Mesendoderm (in vitro differentiated cells): ENCODE measurements at places on chromosomes 6 and 20.

DNA sequence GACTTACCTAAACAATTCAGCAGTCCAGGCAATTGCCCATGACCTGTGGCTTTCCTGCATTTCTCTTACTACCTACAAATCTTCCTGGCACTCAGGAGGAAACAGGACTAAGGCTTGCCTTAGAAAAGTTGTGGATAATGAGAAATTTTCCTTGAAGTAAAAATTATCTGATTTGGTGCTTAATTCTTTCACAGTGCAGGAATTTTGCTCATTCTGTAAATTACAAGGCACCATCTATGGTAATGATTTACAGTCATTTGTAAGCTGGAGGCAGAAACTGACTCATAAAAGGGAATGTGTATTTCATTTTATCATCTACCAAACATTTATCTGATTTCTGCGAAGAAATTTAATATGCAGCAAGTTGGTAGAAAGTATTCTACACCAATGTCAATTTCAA, 211.5 kb upstream of the FKBP1C start:
- DNase-seq = peak; percentile 18

DNA sequence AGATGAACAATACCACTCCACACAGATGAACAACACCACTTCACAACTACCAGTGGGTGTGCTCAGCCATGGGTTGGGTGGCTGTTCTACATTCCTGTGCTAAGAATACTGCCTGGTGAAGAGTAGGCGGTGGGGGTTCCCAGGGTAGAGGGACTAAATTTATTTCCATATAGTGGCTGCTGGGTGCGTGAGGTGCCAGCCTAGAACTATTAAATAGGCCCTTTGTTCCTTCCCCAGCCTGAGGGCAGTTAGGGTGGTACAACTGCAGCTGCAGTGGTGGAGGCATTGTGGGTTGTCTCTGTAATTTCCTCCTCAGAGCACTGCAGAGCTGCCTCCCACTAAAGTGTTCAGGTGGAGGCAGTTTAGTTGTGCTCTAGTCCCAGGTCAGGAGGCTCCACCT, 618.4 kb downstream of the MMUT start:
- DNase-seq = no peak

- no peak for DNase-seq
These were observed 8.5 kb downstream of the ARFGEF2 start for GRCh38 chr20:48930035-48930434.

GRCh38 chr6:166598441-166599138, 12.1 kb upstream of the RAMACL start:
- no peak for DNase-seq

DNA sequence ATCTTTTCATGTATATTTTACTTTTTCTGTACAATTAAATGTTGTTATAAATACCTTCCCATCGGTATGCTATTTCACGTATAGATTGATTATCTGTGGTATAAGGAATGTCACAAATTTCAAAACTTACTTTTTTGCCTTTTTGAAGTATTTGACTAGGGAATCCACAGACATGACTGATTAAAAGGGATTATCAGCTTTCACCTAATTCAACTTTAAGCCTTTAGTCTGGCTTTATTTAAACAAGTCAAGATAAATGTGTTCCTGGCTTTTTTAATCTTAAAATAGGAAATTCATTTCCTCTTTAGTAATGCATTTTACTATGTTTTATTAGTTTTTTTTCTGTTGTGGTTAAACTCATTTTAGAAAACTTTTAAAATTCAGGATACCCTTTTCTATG, 160.0 kb downstream of the MACROD2 start:
- DNase-seq = peak; percentile 59

DNA sequence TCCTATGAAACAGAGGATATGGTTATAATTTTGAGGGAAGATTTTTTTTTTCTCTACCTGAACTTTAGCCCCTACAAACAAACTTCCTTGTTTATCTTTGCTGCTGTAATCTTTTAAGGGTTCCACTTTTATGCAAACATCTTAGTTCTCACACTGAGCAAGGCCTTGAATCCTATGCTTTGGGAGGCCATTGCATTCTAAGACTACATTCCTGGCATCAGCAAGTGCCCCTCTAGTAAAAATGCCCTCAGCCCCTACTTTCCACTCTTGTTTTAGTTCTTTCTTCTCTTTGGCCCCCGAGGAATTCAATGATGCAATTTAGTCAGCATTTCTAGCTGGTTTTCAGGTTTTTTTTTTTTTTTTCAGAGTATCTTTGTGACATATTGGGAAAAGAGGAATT, 8.1 kb upstream of the AHI1 start:
- peak; percentile 70 for DNase-seq

DNA sequence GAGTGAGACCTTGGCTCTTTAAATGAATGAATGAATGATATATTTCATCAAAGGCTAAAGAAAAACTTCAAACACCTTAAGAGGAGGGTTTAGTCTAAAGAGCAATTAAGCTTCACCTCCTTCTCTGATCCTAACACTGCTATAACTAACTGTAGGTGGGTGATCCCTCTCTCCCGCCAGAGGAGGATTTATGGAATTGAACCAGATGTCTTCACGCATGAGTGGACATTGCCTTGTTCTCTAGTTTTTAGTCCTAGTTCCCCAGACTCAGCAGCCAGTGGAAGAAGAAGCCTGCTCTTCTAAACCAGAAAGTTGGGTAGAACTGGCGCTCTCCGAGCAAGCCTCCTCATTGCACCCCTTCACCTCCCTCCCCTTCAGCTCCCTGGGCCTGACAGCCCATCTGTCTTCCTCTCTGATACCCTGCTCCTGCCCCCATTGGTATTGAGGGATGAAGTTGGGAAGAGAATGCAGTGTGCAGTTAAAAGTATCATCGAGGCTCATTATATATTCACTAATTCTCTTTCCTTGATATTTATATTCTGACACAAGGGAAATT, 142.7 kb downstream of the ARID1B start:
- no peak for DNase-seq

DNA sequence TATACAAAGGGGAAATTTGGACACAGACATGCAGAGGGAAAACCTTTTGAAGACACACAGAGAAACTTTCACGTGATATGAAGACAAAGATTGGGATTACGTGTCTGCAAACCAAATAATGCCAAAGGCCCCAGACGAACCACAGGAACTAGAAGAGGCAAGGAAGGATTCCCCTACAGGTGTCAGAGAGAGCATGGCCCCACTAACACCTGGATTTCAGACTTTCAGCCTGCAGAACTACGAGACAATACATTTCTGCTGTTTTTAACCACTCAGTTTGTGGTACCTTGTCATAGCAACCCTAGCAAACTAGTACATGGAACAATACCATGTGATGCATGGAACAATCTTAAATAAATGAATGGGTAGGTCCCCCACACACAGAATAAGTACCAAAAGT, 341.0 kb downstream of the HDGFL1 start:
- no peak for DNase-seq

DNA sequence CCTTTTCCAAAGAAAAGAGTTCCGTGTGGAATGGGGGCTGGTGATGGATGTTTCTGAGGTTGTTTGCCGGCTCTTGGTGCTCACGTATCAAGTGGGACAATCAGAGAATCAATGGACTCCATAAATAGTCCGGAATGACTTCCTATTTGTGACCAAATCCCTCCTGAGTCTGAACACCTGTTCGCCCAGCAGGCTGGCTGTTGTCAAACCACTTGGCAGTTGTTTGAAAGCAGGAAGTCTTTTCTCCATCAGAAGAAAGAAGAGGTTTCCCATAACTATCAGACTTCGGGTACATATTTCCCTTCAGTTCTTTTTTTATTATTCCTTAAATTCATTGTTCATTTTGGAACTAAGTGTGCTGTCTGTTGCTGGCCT, 154.7 kb upstream of the RIN2 start:
- DNase-seq = no peak

- DNase-seq = no peak
These were observed 14.2 kb downstream of the COL19A1 start for GRCh38 chr6:69880601-69881000.

DNA sequence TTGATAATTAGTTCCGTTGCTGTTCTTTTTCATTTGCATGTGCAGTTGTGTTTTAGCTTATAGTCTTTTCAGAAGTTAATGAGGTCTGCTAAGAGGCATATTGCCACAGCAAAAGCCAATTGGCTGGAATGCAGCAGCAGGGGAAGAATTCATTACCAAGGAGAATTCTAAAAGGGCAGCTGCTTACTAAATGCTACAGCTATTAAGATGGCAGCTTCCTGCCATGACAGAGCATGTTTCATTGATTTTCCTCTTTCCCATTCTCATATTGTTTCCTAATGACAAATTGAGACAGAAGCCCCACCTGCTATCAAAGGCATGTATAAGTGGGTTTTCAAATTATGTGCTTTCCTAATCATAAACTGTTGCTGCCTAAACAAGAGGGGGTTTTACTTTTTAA, 66.6 kb downstream of the CLVS2 start:
- peak; percentile 26 for DNase-seq

DNA sequence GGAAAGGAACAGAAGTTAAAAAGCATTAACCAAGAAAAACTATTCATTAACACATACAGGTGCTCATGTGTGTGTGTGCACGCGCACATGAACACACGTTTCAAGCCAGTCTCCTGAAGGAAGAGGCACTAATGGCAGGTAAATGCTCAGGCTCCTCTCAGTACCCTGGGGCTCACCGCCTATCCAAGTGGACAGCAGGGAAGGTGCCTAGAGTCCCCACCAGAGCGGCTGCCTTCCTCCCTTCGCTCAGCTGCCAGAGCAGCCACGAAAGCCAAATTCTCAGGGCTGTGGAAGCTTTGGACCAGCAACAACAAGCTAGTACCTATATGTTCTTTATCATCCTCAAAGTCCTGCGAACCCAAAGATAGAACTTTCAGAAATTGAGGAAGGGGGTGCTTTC, 42.6 kb downstream of the PLCG1 start:
- no peak for DNase-seq

GRCh38 chr20:9262653-9263194, 193.8 kb downstream of the PLCB4 start:
- no peak for DNase-seq

GRCh38 chr20:1060985-1061384, 57.4 kb upstream of the PSMF1 start:
- peak; percentile 6 for DNase-seq

DNA sequence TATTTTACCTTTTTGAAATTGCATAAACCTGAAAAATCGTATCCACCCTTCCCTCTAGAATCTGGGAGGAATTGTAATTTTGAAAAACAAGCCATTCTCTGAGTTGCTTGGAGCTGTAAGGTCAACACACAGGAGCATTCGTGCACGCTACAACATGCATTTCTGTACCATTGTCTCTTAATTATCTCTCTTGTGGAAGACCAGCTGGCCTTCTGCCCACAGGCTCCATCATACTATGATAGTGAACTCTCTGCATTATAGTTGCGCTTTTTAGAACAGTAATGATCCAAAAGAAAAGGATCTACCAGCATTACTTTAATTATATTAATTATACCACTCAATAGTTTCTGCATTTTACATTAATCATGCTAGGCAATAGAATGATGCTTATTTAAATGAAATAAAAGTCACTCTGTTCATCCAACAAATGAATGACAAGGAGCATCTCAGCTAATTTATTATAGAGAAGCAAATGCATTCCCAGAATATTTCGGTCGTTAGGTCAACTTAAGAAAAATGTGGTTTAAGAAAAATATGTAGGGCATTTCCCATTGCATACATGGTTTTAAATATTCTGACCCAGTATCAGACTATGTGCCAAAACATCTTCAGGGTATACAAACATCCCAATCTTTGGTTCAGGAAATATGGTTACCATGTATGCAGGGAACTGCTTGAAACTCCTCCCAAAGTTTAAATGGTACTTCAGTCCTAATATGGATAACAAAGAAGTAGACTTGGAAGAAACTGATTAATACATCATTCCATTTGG, 263.5 kb downstream of the TFAP2A start:
- no peak for DNase-seq

GRCh38 chr6:7157752-7158616, 50.2 kb downstream of the RREB1 start:
- peak; percentile 78 for DNase-seq

GRCh38 chr6:154058963-154059680, 20.1 kb downstream of the OPRM1 start:
- no peak for DNase-seq

DNA sequence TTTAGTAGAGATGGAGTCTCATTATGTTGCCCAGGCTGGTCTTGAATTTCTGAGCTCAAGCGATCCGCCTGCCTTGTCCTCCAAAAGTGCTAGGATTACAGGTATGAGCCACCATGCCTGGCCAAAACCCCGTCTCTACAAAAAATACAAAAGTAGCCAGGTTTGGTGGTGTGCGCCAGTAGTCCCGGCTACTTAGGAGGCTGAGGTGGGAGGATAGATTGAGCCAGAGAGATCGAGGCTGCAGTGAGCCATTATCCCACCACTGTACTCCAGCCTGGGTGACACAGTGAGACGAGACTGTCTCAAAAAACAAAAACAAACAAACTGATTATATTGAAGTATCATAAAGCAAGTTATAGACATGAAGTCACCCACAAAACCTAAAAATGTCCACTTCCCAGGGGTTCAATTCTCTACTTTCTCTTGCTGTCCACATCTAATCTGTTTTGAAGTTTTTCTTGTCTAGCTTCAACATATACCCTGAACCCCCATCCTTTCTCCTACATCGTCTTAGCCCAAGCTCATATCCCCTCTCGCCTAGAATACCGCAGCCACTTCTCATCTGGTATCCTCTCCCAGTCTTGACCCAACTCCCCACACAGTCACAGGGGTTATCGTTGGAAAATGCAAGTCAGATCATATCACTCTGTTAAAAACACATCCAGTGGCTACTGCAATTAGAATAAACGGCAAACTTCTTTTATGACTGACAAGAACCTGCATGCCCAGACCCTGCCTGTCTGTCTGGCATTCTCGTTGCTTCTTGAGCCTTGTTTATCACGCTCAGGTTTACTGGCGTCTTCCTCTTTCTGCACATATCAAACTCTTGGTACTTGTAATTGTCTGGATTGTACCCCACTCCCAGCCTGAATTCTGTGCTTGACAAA, 20.1 kb upstream of the NCOA3 start:
- DNase-seq = no peak

- no peak for DNase-seq
These were observed 51.6 kb upstream of the GTSF1L start for GRCh38 chr20:43778375-43778774.

DNA sequence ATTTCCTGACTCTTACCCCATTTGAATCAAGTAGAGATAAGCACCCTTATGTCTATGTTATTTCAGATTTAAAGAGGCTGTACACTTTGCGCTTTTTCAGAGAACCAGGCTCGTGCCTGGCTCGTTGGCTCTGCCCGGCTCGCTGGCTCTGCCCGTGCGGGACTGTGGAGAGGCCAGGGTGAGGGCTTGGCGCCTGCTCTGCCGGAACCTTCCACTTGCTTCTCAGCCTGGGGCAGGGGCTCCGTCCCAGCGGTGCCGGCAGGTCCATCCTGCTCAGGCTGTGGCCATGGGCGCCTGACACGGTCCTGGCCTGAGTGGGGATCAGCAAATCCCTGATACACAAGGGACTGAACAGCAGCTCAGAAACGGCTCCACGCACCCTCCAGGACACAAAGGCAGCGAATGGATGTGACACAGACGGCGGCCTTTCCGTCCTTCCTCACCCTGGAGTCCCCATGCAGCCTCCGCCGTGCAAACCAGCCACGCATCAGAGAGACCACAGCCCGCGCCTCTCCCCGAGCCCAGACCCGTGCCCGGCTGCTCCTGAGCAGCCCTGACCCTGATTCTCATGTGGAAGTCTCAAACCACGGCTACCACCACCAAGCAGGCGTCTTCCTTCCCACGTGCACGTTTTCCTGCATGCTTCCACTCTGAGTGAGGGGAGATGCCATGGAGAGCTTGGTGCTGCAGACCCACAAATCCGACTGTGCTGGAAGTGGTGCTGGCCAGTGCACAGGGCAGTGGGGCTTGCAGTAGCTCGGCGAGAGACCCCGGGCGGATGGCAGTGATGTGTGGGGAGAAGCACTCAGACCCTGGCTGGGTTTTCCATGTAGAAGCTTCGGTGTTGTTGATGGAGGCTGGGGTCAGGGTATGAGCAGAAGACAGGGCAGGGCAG, 233.9 kb downstream of the ERMARD start:
- DNase-seq = no peak
